Adipocyte (in vitro differentiated cells): ENCODE measurements at places on chromosomes 1 and 21.

DNA sequence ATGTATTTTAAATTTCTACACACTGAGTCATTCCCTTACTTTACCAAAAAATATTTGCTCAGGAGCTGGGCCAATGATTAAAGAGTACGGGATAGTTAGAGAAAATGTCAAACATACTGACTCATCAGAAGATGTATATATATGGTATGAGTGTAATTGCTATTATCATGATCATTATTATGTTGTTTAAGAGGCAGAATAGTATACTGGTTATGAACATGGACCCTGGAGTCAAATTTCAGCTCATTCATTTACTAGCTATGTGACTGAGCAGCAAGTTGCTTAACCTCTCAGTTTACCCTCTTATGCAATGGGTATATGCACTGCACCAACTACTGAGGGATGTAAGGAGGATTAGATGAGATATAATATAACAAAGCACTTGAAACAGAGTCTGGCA is 41.2 kb upstream of the USH2A start:
- peak; percentile 81 for DNase-seq

- peak; percentile 54 for DNase-seq
Measured at GRCh38 chr1:228101994-228102790, 933 bp downstream of the C1orf35 start.

DNA sequence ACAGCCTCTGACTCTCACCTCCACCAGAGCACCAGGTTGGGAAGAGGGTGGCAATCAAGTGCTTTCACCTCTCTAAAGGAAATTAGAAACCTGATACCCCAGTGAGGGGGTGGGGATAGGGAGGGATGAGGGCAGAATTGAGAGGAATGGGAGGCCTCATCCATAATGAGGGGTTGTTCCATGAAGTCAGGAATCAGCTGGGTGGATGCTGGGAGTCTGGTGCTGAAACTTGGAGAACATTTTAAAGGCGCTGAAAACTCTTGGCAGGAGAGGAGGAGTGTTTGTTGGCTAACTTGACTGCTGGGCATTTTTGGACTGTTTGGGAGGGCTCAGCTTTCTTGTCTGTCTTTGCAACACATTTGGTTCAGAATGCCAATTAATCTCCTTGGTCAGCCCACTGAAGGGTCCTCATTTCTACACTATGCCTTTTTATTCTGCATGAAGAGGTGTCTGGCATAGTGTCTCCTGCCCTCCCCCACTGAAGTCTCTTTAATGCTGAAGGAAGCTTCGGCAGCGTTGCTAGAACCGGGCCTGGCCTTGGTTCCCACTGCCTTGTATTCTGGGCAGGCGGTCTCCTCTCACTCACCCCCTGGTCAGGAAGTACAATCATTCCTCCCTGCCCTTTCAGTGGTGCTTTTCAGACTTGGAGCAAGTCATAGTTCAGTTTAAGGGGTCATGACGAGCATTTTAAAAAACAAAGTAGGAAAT is 2.2 kb downstream of the PHGDH start:
- peak; percentile 64 for DNase-seq

DNA sequence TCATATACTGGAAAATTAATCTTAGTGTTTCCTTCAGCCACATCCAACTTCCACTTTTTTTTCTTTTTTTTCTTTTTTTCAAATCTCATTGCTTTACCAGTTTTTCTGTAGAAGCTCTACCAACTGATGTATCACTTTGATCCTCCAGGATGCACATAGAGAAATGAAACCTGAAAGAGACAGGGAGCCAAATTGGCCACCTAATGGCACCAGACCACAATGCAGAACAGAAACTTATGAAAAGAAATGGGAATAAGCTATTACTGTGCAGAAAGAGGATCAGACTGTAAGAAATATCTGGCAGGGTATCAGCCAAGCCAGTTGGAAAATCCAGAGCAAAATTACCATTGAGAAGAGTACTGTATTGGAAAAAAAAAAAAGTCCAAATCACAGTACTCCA is 1514.2 kb downstream of the MRPL39 start:
- no peak for DNase-seq

DNA sequence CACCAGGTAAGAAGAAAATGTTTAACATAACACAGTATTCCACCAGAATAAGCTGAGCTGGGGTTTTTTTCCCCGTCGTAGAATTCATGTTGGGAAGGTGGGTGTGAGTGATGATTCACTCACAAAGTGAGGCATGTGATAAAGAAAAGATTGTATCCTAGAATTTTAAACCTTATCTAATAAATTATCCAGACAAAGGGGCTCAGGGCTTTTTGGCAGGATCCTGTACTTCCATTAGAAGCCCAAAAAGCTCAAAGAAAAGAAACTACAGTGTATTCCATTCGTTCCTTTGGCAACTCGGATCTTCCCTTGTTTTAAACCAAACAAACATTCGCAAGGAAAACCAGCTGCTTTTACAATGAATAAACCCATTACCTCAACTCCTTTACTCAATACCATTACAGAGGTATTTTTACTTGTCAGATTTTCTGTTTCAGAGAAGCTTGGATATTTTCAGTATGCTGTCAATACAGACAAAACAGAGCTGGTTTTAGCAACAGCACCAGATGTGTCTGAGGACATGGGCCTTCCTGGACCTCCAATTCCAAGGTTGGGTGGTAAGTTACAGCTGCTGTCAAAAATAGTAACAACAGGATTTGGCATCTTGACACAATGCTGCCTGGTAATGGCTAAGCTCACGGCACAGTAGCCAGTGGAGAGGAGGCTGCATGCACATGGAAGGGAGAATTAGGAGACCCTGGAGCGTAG is 159.9 kb upstream of the RUNX1 start:
- DNase-seq, result peak; percentile 73

- no peak for DNase-seq
Measured at GRCh38 chr1:187551061-187551460, 722.3 kb downstream of the PLA2G4A start.

GRCh38 chr1:30881319-30882181 is 27.0 kb downstream of the SDC3 start:
- DNase-seq, result no peak

GRCh38 chr1:214416417-214416816 is 135.0 kb downstream of the PTPN14 start:
- peak; percentile 33 for DNase-seq

DNA sequence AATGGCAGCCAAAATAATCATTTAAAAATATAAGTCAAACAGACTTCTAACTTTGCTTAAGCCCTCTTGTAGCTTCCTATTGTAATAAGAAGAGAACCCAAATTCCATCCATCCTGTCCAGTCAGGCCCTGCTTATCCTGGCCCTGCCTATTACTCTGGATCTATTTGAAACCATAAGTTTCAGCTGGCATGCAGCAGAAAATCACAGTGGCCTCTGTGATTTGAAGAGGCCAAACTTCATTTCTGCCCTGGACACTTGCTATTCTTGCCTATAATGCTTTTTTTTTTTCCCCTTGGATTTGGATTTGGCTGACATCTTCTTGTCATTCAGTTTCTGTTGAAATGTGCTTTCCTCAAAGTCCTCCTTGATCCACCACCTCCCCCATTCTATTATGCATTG is 642.8 kb downstream of the USP25 start:
- peak; percentile 51 for DNase-seq

DNA sequence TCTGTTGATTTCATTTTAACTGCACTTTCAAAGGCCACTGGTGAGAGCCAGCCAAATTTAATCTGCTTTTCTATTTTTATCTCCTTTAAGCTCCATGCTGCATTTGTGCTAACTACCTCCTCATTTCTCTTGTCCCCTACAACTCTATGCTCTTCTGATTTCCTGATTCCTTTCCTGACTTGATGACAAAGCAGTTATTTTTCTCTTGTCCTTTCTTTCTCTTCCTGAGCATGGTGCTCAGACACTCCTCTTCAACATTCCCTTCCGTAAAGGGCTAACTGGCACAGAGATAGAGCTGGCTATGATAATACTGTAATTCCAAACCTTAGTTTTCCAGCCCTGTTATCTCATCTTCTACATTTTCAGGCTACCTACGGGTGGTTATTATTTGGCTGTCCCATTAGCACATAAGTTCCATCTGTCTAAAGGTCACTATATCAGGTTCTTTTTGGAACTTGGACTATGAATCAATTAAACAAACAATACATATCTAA is 6.8 kb upstream of the BCAS2 start:
- no peak for DNase-seq

GRCh38 chr1:51543858-51544257 is 24.8 kb upstream of the EPS15 start:
- DNase-seq, result no peak

DNA sequence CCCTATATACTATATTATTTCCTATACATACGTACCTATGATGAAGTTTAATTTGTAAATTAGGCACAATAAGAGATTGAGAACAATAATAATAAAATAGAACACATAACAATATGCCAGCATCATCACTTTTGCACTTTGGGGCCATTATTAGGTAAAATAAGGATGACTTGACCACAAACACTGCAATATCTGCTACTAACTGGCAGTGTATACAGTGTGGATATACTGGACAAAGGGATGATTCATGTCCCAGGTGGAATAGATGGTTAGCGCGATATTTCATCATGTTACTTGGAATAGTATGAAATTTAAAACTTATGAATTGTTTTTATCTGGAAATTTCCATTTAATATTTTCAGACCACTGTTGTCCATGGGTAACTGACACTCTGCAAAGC is 35.4 kb upstream of the TXLNA start:
- no peak for DNase-seq

GRCh38 chr1:96999191-96999590 is 277.6 kb downstream of the PTBP2 start:
- DNase-seq, result no peak

DNA sequence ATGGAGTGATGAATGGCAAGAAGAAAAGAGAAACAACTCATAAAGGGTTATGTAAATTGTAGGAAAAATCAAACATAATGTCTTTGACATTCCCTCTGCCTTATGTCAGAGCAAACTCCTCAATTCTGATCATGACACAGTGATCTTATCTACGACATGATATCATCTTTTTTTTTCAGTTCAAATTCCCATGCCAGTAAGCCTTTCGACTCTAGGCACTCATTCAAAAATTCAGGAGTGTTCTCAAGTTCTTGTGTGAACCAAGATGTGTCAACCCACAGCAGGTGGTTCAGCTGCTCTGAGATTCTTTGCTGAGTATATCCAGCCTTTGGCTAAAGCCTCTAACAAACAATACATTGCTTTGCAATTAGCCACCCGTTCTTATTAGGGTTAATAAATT is 97.1 kb upstream of the ESRRG start:
- DNase-seq, result no peak

- no peak for DNase-seq
Measured at GRCh38 chr1:184650177-184650866, 104.3 kb downstream of the EDEM3 start.

GRCh38 chr1:24921938-24922662 is 8.0 kb downstream of the RUNX3 start:
- no peak for DNase-seq

DNA sequence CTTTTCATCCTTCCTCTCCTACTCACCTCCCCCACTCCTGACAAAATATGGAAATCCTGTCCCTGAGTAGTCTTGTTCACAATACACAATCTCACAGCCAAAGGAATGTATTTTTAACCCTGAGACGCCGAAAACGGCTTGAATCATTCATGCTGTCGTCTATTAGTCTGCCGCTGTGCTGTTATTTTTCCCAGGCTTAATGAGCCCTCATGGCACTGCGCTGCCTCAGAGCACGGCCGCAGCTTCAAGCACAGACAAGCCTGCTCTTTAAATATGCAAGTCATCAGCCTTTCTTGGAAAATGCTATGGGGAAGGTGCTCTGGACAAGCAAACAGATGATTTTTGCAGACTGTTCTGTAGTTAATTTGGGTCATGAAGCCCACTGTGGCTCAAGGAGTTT is 302.7 kb downstream of the DISC1 start:
- DNase-seq, result peak; percentile 21

DNA sequence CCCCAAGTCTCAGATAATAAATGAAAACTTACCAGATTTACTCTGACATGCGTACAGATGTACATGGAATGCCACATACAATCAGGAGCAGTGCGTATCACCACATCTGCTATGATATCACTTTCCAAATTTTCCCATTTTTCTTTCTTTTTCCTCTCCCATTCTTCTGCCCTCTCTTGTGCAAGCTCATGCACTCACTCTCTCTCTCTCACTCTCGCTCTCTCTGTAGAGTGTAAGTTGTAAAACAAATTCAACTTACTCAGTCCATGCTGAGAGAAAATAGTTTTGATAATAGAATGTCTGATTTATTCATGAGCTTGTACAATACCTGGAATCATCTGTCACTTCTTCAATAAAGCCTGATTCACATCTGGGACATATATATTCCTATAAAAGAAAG is 35.3 kb downstream of the RNF115 start:
- no peak for DNase-seq

GRCh38 chr1:84776639-84777038 is 86.4 kb upstream of the SSX2IP start:
- no peak for DNase-seq

DNA sequence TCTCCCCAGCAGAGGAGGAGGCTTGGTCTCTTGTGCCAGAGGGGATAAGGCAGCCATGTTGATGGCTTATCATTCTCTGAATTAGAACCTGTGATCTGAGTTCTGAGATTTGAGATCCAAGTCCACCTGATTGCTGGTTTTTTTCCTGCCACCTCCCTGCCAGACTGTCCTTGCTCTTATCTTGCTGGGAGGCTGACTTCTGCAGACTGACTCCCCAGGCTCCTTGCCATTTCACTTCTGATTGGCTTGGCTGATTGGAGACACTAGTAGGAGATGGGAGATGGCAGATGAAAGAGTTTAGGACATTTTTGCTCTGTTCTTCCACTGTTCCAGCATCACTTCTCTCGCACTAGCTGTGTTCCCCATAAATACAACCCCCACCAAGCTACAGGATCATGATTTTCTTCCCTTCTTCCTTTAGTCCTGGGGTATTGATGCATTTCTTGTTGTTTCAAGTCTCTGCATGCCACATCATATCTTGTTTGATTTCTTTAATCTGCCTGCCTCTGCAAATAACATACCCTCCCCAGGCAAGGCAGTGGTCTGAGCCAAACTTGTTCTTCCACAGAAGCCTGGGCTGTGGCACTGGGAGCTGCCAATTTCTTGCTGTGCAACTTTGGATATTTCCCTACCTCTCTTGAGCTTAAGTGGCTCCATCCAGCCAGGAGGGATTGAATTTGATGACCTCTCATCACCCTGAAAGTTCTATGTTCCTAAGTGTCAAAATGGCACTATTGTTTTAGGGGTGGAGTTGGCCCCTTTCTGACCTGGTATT is 963 bp upstream of the CYP4B1 start:
- no peak for DNase-seq

- DNase-seq, result no peak
Measured at GRCh38 chr1:17688217-17688810, 66.8 kb upstream of the ACTL8 start.

- DNase-seq, result no peak
Measured at GRCh38 chr1:47554901-47555300, 117.1 kb downstream of the FOXD2 start.

- DNase-seq, result no peak
Measured at GRCh38 chr1:106957795-106958194, 98.7 kb upstream of the PRMT6 start.

GRCh38 chr1:20896826-20897225 is 109.7 kb upstream of the HP1BP3 start:
- peak; percentile 73 for DNase-seq

GRCh38 chr1:99062192-99062591 is 57.5 kb upstream of the PLPPR5 start:
- no peak for DNase-seq
